Fibroblast of skin of right quadriceps (primary cell): ENCODE measurements at places on chromosomes 12 and 14.

DNA sequence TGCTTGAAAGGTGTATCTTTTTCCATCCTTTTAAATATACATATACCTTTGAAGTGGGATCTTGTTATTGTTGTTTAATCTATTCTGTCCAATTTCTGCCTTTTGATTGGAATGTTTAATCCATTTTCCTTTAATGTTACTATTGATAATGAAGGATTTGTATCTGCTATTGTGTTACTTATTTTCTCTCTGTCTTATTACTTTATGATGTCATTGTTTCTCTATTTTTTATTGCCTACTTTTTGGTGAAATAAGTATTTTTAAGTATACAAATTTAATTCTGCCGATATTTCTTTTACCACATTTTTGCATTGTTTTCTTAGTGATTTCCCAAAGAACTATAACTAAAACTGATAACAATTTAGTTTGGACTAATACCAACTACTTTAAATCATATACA lies 121.8 kb downstream of the RASSF9 start:
- no peak for DNase-seq

DNA sequence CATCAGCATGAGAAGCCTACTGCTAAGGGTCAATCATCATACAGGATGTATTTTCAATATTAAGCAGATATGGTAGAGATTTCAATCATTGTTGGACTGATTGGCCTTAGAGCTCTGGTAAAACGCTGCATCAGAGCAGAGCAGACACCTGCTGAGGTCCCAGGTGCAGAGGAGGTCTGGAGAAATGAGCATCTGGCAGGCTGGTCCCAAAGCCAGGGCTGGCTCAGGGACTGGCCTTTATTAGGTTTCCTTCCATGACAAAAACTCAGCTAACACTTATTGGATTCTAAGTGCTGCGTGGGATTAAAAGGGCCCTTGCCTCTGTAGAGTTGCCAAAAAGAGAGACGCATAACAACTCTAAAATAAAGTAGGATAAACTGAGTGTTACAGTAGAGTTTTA lies 29.7 kb downstream of the AKAP6 start:
- DNase-seq: no peak

DNA sequence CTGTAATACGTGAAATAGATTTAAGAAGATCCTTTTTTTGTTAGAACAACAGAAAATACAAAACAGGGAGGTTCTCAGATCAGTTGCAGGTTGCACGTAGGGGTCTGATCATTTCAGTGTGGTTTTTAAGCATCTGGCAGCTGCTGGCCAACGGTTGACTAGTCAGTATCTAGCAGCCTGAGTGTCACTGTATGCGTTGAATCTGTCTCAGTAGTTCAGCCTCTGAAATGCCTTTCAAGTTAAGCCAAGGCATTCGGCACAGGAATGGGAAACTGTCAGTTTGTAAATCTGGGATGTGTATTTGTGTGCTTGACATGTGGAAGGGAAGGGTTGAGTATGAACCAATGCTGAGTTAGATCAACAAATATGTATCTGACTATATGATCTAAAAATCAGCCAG lies 165.9 kb downstream of the CACNA1C start:
- DNase-seq: no peak

GRCh38 chr12:107402041-107403022 lies 283.3 kb upstream of the PWP1 start:
- DNase-seq: peak; percentile 58

DNA sequence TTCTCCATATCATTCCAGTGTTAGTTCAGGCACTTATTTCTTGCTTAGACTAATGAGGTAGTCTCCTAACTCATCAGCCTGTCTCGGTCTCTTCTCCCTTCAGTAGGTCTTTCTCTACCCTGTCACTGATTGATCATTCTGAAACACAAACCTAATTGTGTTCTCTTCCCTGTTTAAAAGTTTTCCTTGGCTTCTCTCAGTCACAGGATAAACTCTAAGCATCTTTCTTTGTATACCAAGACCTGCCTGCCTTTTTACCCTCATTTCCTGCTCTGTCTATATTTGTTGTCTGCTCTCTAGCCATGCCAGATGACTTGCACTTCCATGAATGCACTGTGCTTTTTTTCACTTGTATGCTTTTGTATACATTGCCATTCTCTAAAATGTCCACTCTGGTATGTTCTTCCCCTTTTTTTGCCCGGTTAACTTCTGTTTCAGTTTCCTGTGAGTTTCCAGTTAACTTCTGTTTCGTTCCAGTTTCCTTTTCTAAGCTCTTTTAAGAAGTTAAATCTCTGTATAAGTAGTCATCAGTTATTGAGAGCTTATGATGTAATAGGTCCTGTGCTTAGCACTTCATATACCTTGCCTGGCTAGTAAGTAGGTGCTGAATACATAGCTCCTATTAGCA lies 12.8 kb downstream of the DIP2B start:
- DNase-seq: peak; percentile 28

- DNase-seq: no peak
Measured at GRCh38 chr12:116677202-116677661, 60.6 kb downstream of the SPRING1 start.

DNA sequence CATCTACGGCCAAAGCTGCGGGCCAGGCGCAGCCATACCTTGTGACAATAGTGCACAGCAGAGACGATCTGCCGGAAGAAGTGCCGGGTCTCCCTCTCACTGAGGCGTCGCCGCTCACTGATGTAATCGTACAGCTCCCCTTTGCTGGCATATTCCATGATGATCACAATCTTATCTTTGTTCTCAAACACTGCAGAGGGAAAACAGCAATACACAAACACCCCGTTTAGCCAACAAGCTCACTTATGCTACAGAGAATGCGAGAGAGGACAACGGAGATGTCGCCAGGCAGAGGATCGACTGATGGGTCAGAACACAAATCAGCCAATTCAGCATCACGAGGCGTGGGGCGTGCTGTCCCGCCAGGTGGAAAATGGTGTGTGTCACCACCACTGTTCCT lies 52.1 kb downstream of the NUAK1 start:
- DNase-seq: no peak

- no peak for DNase-seq
Measured at GRCh38 chr12:82648259-82648909, 38.3 kb upstream of the TMTC2 start.

DNA sequence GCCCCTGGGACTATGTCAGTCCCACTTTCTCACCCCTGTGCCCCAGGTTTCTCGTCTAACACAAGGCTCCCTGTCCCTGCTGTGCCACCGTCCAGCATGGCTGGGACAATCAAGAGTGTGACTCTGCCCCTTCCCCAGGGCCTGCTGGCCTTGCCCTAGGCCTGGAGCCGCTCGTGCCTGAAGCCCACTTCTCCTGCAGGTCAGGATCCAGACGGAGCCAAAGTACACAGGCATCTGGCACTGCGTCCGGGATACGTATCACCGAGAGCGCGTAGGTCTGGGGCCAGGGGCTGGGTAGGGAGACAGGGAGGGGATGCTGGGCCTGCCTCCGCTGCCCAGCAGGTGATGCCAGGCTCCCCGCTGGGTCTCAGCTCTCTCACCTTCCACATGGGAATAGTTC lies 2.8 kb downstream of the SLC25A47 start:
- no peak for DNase-seq

DNA sequence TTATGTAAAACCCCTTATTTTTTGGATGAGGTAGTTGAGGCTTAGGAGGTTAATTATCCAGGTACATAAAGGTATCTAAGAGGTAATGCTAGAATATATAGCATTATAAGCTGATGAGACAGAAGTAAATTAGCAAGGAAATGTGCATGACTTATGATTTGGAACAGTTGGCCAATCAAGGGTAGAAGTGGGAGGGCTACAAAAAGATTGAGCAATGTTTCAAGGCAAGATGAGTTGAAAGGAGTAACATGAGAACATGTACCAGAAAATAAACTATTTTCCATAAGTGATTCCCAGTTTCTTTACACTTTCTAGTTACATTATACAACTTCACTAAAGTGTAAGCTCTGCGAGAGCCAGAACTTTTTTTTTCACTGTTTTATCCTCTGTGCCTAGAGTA lies 290.9 kb downstream of the LRIG3 start:
- DNase-seq: peak; percentile 27

DNA sequence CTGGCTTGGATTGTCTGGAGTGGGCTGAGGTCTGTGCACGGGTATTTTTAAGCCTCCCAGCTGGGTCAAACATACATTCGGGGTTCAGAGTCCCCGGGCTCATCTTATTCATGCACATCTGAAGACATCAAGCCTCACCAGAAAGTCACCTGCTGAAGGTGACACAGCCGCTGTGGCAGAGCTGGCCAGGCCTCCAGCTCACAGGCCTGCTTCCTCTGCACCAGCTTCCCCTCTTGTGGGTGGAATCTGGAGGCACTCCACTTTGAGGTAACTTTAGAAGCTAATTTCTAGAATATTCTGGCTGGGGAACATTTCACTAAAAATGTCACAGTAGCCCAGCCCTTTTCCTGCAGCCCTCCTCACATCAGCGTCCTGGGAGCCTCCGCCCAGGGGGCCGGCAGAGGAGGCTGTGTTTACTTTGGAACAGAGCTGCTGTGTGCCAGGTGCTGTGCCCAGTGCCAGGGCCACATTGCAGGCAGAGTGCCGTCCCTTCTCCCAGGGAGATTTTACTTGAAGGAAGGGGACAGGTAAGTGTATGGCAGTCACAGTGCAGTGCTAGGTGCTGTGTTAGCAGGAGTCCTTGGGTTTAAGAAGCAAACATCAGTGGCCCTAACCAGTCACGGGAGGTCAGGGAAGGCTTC lies 62.2 kb downstream of the TSPAN11 start:
- DNase-seq: no peak

DNA sequence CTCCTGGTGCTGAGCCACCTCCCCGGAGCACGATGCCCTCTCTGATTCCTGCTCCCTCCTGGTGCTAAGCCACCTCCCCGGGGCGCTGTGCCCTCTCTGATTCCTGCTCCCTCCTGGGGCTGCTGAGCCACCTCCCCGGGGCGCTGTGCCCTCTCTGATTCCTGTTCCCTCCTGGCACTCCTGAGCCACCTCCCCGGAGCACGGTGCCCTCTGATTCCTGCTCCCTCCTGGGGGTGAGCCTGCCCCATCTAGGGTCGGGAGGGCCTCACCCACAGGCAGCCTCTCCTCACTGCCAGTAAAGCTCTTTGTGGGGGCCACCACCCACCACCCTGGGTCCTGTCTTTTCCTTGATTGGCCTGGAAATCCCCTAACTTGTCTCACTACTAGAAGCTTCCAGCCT lies 327.6 kb upstream of the SFSWAP start:
- DNase-seq: no peak

GRCh38 chr14:34983148-34983760 lies 462 bp downstream of the SRP54 start:
- no peak for DNase-seq

GRCh38 chr14:68140806-68141205 lies 321.2 kb downstream of the RAD51B start:
- no peak for DNase-seq

- DNase-seq: no peak
Measured at GRCh38 chr14:51180577-51180976, 59.5 kb upstream of the TMX1 start.

- DNase-seq: no peak
Measured at GRCh38 chr14:64639340-64639821, 64.8 kb upstream of the PLEKHG3 start.

DNA sequence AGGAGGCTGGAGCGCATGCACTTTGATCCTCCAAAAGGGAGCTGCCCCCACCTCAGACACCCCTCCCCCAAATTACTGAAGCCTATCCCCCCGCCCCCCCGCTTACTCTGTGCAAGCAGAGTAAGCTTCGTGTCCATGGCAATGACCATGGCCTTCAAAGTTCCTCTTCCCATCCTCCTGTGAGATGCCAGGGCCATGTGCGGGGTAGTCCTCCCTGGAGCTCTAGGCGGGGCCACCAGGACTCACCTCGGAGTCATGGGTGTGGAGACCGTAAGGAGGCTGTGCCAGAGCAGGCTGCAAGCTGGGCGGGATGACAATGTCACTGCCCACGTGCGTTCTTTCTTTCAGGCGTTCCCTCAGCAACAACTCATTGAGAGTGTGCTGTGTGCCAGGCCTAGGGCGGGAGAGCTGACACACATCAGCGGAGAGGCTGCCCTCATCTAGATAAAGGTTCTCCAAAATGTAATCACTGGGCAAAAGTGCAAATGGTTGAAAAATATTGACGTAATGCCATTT lies 66.8 kb downstream of the C14orf132 start:
- no peak for DNase-seq

- DNase-seq: no peak
Measured at GRCh38 chr14:106578481-106578880, 1052.1 kb downstream of the TMEM121 start.

GRCh38 chr14:75476274-75476995 lies 45.8 kb upstream of the BATF start:
- peak; percentile 22 for DNase-seq

GRCh38 chr12:116455540-116456329 lies 103.4 kb upstream of the MAP1LC3B2 start:
- peak; percentile 97 for DNase-seq

DNA sequence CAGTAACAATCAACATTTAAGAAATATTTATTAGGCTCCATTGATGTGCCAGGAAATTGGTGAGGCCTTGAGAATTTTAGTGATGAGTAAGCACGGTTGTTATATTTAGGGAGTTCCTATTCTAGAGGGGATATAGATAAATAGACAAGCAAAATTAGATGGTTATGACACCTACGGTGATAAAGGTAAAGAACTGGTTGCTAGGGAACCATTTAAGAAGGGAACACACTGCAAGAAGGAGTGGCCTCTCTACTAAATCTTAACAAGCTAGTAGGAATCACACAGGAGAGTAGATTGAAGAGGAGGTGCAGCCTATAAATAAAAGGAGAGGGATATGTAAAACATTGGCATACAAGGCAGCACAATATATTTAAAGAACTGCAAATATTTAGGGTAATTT lies 155.2 kb downstream of the LRIG3 start:
- DNase-seq: peak; percentile 23

DNA sequence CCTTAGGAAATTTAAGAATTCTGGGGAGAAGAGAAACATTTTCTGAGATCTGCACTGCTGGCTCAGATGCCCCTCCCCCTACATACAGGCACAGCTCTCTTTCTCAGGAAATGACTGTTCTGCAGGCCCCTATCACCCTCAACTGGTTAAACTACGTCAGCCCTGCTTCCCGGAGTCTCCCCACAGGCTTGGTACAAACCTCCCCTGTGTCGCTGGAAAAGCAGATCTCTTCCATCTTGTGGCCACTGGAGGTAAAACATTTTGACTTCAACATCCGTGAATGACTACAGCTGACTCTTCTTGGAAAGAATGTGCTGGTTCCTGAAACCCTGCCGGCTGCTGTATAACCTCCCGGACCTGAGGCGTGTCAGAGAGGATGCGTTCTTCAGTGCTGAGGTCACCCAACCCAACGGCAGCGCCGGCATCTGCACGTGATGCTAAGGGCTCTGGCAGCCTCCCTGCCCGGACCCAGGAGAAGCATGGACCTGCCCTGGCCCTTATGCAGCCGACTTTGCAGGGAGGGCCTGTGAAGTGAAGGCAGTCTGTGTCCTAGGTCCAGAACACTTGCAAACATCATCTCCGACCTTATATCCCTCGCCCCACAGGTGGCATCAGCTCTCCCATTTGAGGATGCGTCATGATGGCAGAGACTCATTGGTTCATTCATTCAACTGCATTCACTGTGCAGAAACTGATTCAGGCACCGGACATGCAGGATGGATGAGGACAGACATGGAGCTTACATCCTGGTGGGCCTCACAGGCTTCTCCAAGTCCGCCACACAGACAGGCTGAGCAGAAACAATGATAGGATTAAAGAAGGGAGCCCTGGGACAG lies 129.2 kb downstream of the GCH1 start:
- DNase-seq: peak; percentile 100

GRCh38 chr12:84738481-84738972 lies 174.1 kb downstream of the SLC6A15 start:
- DNase-seq: peak; percentile 81

- no peak for DNase-seq
Measured at GRCh38 chr14:94165744-94166143, 8.4 kb upstream of the PPP4R4 start.

GRCh38 chr14:103185051-103186029 lies 62.1 kb downstream of the TNFAIP2 start:
- no peak for DNase-seq
